ENCODE measurements at places on chromosomes 4 and X. TPM values are rescaled to one million over a fixed set of nuclear protein-coding genes. Genes with fewer than 3 reads are reported as not detected.

TCEAL5 gene
- not detected for total RNA-seq

GC gene
- not detected for total RNA-seq

TMEM150C gene
- total RNA-seq: not detected

TACC3 gene
- total RNA-seq: 32.5 TPM

SPANXN4 gene
- not detected for total RNA-seq

NAAA gene
- 43.4 TPM for total RNA-seq

Measured in natural killer cell (primary cell).